ENCODE measurements at places on chromosomes 16 and 17.

- no peak for DNase-seq
These were observed 74.7 kb upstream of the SDK2 start for GRCh38 chr17:73718912-73719311.

GRCh38 chr17:42692489-42692888 is 10.2 kb downstream of the CNTNAP1 start:
- no peak for DNase-seq

DNA sequence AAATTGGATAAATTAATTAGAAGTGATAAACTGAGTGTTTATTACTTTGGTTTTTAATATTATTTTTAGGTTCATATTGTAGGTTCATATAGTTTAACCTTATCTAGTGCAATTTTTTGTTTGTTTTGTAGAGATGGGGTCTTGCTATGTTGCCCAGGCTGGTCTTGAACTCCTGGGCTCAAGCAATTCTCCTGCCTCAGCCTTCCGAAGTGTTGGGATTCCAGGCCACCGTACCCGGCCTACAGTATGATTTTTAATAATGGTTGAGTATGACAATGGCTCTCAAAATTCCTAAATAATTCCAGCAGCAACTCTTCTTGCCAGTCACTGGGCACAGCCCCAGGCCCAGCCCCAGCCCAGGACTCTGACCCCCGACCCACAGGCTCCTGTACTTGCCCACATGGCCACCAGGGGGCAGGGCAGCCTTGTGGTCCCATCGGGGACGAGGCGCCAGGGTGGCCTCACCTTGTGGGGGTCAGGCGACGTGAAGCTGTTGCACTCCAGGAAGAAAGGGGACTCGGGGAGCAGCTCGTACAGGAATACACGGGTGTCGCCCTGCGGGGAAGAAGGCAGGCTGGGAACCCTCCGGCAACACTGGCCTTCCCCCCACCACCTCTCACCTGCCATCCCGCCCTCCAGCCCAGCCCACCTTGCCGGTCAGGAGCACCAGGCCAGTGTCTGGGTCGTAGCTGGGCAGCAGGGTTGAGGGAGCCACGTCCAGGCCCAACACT is 7.9 kb upstream of the PAM16 start:
- DNase-seq: no peak

- no peak for DNase-seq
These were observed 59.2 kb upstream of the MARCHF10 start for GRCh38 chr17:62867303-62867702.

- DNase-seq: no peak
These were observed 47.8 kb downstream of the PITPNM3 start for GRCh38 chr17:6508519-6509030.

DNA sequence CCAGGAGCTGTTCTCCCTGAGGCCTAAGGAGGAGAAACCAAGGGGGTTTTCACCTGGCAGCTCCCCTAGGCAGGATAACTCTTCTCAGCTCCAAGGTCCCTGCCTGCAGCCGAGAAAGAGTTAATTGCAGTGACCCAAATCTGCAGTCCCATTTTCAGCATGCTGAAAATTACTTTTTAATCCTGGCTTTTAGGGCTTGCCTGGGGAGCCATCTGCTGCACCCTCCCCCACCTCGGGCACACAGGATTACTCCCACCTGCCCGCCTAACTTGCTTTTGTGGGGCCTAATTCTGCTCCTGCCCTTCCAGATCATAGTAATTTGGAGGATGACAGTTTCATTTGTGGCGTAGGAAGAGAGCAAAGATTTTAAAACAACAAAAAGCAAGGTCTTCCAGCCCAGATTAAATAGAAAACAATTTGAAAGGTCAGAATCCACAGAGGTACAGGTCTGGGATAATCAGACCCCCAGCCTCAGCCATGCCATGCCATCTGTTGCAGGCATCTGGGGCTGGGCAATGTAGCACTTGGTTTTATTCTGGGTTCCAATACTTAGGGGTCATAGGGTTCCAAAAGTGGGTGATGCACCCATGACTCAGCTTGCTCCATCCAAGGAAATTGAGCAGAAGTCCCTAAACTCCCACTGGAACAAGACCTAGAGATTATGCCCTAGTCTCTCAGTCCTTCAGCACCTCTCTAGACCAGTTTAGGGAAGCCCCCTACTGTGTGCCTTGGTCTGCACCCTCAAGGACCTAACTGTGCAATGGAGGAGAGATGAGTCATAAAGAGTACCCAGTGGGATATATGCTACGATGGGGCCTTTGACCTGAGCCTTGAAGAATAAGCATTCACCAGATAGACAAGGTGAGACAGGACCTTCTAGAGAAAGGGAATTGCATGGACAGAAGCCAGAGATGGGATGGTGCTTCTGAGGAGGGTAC is 64.5 kb upstream of the NLK start:
- no peak for DNase-seq

DNA sequence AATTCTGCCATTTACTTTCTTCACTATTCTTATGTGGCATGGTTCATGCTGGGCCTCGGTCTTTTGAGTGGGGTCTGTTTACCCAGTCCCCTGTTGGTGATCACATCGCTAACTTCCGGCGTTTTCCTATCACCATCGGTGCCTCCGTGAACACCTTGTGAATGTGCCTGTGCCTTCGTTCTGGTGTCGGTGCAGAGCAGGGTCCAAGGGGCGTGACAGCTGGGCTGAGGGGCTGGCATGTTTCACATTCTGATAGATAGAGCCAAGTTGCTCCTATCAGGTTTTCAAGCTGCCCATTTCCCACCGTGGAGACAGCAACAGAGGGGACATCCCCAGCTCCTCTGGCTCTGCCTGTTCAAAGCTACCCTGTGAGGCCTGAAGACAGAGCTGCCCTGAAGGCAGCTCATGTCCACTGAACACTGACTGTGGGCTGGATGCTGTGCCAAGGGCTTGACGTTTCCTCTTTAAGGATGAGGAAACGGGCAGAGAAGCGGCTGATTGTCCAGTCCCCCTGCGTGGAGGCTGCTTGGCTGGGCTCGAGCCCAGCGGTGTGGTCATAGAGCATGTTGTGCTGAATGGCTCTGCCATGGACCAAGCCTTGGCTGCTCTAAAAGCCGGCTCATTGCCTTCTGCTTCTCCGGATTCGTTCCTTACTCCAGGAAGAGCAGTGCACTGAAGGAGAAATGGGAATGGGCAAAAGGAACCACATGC is 17.0 kb downstream of the DHODH start:
- no peak for DNase-seq

DNA sequence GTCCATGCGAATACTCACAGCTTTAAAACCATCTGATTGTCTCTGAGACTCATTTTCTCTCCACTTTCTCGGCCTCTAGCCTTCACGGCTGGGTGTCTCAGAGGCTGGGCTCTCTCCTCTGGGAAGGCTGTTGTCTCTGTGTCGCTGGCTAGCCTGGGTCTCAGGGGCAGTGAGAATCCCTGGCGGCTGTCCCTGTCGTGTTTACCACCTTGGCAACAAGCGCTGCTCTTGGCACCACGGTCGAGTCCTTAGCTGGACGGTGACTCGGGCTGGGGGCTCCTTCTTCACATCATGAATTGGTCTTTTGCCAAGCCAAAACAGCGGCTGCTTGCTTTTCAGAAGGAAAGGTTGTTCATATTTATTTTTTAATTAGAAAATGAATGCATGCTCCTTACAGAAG is 81.1 kb downstream of the MSI2 start:
- no peak for DNase-seq

GRCh38 chr16:85312642-85313525 is 200.6 kb upstream of the CIBAR2 start:
- no peak for DNase-seq

DNA sequence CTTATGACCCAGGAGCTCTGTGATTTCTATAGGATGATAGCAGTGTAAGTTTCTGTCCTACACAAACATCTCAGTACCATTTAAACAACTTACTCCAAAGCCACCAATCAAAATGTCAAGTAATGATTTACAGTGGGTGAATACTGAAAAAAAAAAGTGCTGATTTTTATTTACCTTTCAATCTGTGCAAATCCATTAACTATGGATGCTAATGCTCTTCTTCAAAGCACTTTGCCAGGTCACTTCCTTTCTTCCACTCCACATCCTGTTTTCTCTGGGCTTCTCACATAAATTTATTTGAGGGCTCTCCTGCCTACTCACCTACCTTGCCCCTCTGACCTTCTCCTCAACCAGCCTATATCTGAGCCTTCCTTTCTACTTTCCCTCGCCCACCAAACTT is 101.6 kb downstream of the SKAP1 start:
- DNase-seq: no peak

DNA sequence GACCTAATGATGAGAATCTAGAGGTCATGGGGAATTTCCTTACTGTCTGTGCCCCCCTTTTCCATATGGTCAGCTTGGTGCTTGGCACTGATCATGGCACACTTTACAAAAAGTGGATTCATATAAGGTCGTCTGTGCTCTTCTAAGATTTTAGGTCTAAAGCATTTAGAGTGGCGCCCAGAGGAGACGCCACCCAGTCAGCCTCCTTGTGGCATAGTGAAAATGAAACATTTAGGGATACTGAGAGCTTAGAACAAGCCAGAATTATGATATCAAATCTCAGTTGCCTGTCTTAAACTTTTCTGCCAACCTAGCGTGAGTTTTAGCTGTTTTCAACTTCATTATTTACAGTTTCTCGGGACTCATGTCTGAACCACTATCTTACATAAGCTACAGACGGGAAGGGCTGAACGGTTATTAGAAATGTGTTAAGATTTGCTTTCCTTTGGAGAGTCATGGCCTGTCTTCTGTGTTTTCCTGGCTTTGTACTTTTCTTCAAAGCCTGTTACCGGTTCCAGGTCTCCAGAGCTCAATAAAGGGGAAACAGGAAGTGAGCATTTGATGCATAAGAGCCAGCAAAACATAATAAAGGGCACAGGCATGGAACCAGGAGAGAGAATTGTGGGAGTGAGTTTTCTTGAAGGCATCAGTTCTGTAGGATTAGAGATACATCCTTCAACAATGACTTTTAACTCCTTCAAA is 13.7 kb downstream of the ZNRF1 start:
- no peak for DNase-seq

GRCh38 chr17:58305626-58306025 is 23.0 kb downstream of the TSPOAP1 start:
- DNase-seq: no peak

DNA sequence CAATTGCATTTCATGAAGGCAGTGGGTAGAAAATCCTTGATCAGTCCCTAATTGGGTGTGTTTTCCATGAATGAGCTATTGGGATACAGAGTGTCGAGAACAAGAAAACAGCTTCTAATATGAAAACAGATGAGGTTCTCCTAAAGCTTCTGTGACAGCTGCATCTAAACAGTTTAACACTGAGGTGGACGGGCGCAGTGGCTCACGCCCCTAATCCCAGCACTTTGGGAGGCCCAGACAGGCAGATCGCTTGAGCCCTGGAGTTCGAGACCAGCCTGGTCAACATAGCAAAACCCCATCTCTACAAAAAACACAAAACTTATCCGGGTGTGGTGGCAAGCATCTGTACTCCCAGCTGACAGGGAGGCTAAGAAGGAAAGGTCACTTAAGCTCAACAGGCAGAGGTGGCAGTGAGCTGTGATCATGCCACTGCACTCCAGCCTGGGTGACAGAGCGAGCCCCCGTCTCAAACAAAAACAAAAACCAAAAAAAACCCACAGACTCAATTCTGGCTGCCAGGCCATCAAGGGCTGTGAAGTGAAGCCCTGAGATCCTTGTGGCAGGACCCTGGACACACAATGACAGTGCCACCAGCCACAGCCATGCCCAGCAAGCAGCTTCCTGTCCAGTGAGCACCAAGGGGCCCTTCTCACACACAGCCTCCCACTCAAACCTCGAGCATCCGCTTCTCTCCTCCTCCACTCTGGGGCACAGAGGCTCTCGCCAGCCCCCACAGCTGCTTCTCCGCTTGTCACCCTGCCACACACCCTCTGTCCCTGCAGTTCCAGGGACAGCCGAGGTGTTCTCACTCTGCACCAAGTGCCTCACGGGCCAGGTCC is 44.0 kb downstream of the ANKRD11 start:
- DNase-seq: no peak

- DNase-seq: no peak
These were observed 3.8 kb upstream of the HOXB2 start for GRCh38 chr17:48548523-48549280.

GRCh38 chr17:55264645-55265298 is at the start of gene HLF:
Gene HLF, plus strand, starts transcription at chr17:55264960. Its CDS starts 525 bp downstream, at chr17:55265485.
- DNase-seq: no peak

- no peak for DNase-seq
These were observed 52.6 kb downstream of the HIC1 start for GRCh38 chr17:2107506-2107905.

DNA sequence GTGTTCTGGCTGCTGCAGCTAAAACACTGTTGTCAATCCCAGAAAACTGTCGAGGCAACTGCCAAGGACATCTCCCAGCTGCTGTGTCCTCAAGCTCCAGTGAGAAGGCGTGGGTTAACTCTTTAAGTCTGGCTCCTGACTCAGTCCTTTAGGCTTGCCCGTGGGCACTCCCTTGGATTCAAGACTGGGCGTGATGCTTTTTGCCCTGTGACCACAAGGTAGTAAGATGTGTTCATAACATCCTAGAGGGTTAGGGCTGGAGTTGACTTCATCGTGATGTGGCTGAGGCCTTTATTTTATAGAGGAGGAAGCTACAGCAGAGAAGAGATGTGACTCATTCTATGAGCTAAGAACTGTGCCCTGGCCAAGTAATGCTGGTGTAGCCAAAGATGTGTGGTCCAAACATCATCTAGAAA is 50.9 kb upstream of the TEKT3 start:
- no peak for DNase-seq

GRCh38 chr16:85613604-85614337 is 649 bp downstream of the GSE1 start:
- DNase-seq: no peak

- DNase-seq: no peak
These were observed 2.1 kb downstream of the NME1 start for GRCh38 chr17:51155416-51155815.

DNA sequence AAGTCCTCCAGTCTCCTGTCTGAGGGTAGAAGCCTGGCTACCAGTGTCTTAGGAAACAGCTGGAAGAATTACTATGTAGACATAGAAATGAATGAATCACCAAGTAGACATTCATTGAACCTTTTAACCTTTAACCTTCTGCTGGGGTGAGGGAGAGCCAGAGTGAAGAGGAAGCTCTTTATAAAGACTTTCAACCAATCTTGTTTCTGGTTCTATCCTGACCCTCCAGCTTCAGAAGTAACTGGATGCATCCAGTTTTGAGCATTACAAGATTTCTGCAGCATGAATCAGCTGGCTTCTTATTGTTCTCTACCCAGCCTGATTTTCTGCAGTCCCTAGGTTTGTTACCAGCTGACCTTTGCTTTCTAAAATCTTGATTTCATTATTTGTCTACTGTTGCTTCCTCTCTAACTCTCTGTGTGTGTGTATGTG is 8.5 kb downstream of the TEKT1 start:
- DNase-seq: no peak

- no peak for DNase-seq
These were observed 4.5 kb downstream of the PLD2 start for GRCh38 chr17:4811471-4811870.

GRCh38 chr16:56669005-56669839 is at the start of gene MT1H:
Gene MT1H, plus strand, starts transcription at chr16:56669814. Its CDS starts 71 bp downstream, at chr16:56669885.
- DNase-seq: no peak

GRCh38 chr16:71767060-71767900 is 41.4 kb downstream of the AP1G1 start:
- DNase-seq: no peak

- DNase-seq: no peak
These were observed 97.9 kb downstream of the IRF8 start for GRCh38 chr16:85996843-85997242.

Measured in Panc1 (cell line).